ENCODE measurements at places on chromosomes 4 and X.

- no peak for DNase-seq
Measured at GRCh38 chr4:40192114-40193015, 4.5 kb upstream of the RHOH start.

GRCh38 chr4:19748519-19749479, 502.9 kb upstream of the SLIT2 start:
- DNase-seq = no peak

DNA sequence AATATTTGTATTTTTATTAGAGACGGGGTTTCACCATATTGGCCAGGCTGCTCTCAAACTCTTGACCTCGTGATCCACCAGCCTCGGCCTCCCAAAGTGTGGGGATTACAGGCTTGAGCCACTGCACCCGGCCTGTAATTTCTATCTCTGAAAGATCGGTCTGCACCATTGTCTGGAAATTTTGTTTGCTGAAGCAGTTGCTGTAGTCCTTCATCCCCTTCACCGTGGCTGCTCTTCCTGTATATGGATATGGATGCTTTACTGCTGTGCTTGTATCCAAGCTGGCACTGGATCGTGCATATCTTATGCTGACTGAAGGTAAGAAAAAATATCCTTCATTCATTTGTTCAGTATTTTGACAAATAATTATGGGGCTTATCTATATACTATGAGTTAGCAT, 338.4 kb upstream of the GNPDA2 start:
- no peak for DNase-seq

- DNase-seq = no peak
Measured at GRCh38 chr4:73648478-73648877, 28.2 kb upstream of the RASSF6 start.

GRCh38 chrX:51336584-51336983, 4.0 kb downstream of the NUDT10 start:
- peak; percentile 19 for DNase-seq

DNA sequence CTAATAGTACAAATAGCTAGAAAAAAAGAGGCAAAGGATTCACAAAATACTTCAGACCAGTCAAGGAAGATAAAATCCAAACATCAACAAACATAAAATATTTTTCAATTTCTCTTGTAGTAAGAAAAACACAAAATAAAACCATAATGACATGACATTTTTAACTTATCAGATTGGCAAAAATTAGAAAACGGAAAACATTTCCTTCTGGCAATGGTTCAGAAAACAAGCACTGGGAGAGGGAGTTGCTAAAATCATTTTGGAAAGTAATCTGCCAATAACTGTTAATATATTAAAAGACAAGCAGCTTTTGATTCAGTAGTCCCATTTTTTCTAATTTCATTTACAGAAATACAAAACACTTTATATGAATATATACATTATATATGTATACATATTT, 26.1 kb downstream of the TKTL2 start:
- DNase-seq = no peak

DNA sequence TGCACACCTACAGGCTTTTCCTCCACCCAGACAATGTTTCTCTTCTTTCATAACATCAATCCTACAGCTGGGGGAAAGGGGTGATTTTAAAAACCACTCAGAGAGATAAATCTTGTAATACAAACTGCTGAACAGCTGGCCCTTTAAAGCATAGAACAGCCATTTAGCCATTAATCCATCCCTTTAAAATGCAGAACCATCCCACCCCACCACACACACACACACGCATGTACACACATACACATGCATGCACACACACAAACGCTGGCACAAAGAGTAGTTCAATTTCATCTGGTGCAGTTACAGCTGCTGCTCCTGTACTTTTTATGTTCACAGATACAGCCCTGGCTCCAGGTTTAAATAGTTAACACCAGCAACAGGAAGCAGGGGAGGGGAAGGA, 426.1 kb downstream of the MID1IP1 start:
- DNase-seq = no peak

GRCh38 chrX:29858714-29859113, 356.6 kb upstream of the MAGEB2 start:
- no peak for DNase-seq

- DNase-seq = no peak
Measured at GRCh38 chr4:8110071-8110986, 48.3 kb downstream of the ABLIM2 start.

- no peak for DNase-seq
Measured at GRCh38 chr4:96566755-96567154, 726.9 kb downstream of the PDHA2 start.

GRCh38 chr4:169098532-169098931, 88.5 kb upstream of the CBR4 start:
- no peak for DNase-seq

- DNase-seq = no peak
Measured at GRCh38 chr4:165588534-165589315, 209.9 kb downstream of the CPE start.

- no peak for DNase-seq
Measured at GRCh38 chr4:81486502-81486901, 14.8 kb upstream of the RASGEF1B start.

GRCh38 chrX:86935988-86936387, 581.6 kb upstream of the KLHL4 start:
- DNase-seq = no peak

GRCh38 chrX:102950908-102951866, 14.1 kb downstream of the RAB40AL start:
- peak; percentile 14 for DNase-seq

DNA sequence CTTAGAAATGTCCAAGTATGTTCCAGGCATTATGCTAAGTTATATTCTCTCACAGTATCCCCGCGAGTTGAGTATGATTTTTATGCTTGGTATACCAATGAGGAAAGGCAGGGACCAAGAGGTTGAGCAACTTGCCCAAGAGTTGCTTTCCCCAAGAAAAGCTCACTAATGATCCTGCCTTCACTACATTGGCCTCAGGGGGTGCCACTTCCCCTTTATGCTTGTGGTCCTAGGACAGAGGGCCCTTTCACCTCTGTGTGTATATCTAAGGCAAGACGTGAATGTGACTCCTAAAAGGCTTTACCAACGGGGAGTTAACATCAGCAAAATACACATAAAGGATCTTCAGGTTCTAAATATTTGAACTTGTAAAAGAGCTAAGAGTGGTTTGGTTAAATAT, 164.4 kb upstream of the CPEB2 start:
- no peak for DNase-seq

- no peak for DNase-seq
Measured at GRCh38 chrX:138711399-138712347, at the start of gene FGF13. TSS of gene FGF13 (minus strand) at chrX:138711717. CDS start at chrX:138711003, 714 bp downstream.

DNA sequence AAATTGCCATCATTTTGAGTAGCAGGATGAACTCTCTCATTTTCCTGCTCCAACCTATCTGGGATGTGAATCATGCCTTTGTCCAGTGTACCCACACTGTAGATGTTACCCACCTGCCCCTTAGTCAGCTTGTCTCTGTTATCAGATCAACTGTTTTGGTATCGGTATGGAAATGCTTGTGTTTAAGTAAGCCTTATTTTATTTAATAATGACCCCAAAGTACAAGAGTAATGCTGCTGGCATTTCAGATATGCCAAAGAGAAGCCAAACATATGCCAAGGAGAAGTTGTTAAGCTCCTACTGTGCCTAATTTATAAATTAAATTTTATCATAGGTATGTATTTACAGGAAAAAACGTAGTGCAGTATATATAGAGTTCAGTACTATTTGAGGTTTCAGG, 18.6 kb upstream of the RAP1GDS1 start:
- DNase-seq = no peak

GRCh38 chr4:56843421-56843899, 22.0 kb upstream of the SPINK2 start:
- no peak for DNase-seq

- no peak for DNase-seq
Measured at GRCh38 chrX:22486296-22486695, 213.6 kb downstream of the CBLL2 start.

DNA sequence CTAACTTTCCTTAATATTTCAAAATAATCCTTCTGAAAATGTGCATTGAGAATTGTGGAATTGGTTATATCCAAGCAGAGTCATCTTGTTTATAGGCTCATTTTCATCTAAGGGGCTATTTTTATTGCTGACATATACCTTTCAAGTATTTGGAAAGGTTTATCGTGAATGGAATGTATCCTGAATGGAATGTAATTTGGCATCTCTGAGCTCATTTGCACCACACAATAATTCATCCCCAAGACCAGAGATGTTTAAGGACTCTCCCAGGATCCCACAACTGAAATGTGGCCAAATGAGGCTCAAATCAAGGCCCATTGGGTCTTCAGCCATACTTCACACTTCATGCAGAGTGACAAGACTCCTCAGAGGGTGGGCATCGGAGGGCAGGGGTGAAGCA, 7.5 kb upstream of the SETD7 start:
- DNase-seq = no peak

DNA sequence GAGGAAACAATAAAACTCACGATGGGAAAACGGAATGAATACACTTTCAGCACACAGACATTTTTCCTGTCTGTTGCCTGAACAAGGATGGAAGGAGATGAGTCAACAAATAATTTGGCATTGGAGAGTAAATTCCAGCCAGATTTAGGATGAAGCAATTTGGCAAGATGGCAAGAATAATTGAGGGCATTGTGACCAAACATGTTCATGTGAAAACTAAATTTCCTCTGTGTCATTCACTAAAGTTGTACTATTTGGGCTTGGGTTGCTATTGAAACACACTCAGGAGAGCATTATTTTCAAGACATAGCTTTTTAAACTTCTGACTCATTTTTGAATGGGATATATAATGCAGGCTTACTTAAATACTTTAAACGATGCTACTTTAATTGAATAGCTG, 1614.4 kb downstream of the PCDH19 start:
- DNase-seq = no peak

GRCh38 chr4:81314897-81315470, 100.0 kb upstream of the PRKG2 start:
- no peak for DNase-seq

DNA sequence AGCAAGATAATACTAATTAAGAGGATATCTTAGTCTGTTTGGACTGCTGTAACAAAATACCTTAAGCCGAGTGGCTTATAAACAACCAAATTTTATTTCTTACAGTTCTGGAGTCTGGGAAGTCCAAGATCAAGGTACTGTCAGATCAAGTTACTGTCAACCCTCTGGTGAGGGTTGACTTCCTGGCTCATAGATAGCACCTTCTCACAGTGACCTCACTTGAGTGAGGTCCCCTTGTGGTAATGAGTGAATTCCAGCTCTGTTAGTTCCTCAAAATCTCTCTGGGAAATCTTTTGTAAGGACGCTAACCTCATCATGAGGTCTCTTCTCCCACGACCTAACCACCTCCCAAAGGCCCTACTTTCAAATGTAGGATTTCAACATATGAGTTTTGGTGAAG, 36.9 kb upstream of the ADGRA3 start:
- DNase-seq = no peak

GRCh38 chr4:123706973-123707372, 310.4 kb downstream of the SPRY1 start:
- no peak for DNase-seq

- DNase-seq = no peak
Measured at GRCh38 chrX:112094729-112095128, 12.2 kb upstream of the TRPC5 start.

- no peak for DNase-seq
Measured at GRCh38 chr4:115575851-115576250, 462.4 kb upstream of the NDST4 start.

DNA sequence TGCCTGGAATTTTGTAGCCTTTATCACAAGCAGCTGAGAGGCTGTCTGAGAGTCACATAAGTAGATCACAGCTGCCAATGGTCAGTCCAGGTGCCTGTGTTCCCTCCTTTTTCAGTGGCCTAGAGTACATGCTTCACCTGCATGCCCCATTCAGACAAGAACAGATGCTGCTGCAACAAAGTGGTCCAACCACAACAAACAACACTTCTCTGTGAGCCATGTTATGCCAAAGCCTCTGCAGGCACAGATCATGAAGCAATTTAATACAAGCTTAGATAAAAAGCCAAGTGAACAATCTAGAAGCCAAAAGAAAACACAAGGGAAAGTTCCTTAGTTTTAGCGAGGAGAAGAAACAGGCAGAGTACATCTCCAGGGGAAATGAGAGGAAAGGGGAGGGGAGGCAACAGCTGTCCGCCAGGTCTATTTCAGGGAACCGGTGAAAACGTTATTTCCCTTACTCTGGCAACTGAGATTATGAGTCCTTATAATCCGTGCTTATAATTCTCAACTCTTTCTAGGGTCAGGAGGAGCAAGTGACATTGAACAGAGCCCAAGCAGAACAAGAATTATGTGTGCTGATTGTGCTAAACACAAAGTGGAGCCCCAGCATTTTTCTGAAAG, 92.6 kb downstream of the TSPAN5 start:
- DNase-seq = no peak

DNA sequence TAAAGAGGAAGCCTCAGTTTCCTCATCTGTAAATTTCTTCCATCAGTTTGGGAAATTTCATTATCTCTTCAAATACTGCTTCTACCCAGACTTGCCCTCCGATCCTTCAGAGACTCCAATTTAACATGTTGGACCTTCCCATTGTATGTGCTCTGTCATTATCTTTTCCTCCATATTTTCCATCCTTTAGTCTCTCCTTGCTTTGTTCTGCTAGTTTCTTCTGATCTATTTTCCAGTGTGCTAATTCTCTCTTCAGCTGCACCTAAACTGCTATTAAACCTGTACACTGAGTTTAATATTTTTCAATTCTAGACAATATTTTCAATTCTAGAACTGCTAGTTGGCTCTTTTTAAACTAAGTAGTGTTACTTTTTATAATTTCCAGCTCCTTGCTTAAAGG, 65.5 kb downstream of the EVC start:
- no peak for DNase-seq

GRCh38 chrX:118396113-118396512, 50.2 kb downstream of the WDR44 start:
- DNase-seq = no peak

DNA sequence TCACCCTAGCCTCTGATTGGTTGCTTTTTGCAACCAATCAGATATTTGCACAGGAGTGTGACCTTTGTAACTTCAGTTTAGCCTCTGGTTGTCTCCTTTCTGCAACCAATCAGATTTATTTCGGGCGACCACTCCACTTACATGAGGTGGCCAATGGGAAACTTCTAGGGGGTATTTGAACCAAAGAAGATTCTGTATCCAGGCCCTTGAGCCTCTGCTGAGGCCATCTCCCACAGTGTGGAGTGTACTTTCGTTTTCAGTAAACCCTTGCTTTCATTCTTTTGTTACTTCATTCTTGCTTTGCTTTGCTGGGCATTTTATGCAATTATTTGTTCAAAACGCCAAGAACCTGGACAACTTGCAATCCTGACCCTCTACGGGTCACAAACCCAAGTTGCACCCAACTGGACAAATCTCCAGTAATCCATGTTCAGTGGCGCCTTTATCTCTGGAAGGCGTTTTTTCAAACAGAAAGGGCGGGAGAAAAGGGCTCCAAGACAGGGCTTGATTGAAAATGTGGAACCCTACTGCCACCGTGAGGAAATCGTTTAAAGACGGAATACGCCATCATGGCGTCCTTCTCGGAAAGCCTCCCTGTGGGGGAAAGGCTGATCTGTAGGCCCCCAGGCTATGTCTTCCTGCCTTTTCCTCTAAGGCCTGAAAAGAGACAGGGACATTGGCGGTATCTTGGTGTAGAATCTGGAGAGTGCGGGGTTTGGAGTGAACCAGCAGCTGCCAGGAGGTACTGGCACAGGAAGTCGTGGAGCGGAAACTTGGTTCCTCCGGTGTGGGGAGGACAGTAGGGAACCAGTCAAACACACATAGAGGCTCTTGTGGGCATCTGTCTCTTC, 184.6 kb downstream of the OR13H1 start:
- DNase-seq = no peak
